ENCODE measurements at places on chromosomes 12 and 14. TPM values are rescaled to one million over a fixed set of nuclear protein-coding genes. Genes with fewer than 3 reads are reported as not detected.

Gene KRT79
- total RNA-seq: not detected

Gene C14orf132
- 8.1 TPM for total RNA-seq

Gene TAS2R8
- total RNA-seq: 0.22 TPM

Gene EVL
- 49.2 TPM for total RNA-seq

Gene CACNA2D4
- total RNA-seq: 8.5 TPM

Gene KRT7
- total RNA-seq: not detected

Gene MORN3
- total RNA-seq: 0.19 TPM

Gene CMA1
- total RNA-seq: not detected

Gene CMTM5
- total RNA-seq: 4.3 TPM

Gene ACOT6
- total RNA-seq: not detected

Gene STYX
- total RNA-seq: 33.6 TPM

Gene PDE3A
- 0.47 TPM for total RNA-seq

Gene PTPRQ
- 0.07 TPM for total RNA-seq

Measured in neural progenitor cell (in vitro differentiated cells).